LHCN-M2 (cell line): ENCODE measurements at places on chromosomes 13 and 19. TPM values are rescaled to one million over a fixed set of nuclear protein-coding genes. Genes with fewer than 3 reads are reported as not detected.

ZNF221 gene
- 4.6 and 12.8 TPM in 2 replicates for total RNA-seq

SYCN gene
- not detected in 2 replicates for total RNA-seq

GRCh38 chr19:53947624-53948023 lies 15.1 kb upstream of the CACNG8 start:
- no peak for DNase-seq

- DNase-seq = no peak
These were observed 34.0 kb downstream of the CEBPA start for GRCh38 chr19:33268162-33268991.

- no peak for DNase-seq
These were observed 2.2 kb upstream of the RINL start for GRCh38 chr19:38880076-38880881.

GRCh38 chr19:11387162-11388034 lies 3.3 kb upstream of the EPOR start:
- DNase-seq = no peak
